ENCODE measurements at places on chromosomes 4 and X. TPM values are rescaled to one million over a fixed set of nuclear protein-coding genes. Genes with fewer than 3 reads are reported as not detected.

BGN gene
- total RNA-seq, result 14.5 TPM

SPANXN4 gene
- total RNA-seq, result not detected

USP26 gene
- total RNA-seq, result not detected

PSAPL1 gene
- 4.3 TPM for total RNA-seq

CNGA1 gene
- 6.0 TPM for total RNA-seq

DNA sequence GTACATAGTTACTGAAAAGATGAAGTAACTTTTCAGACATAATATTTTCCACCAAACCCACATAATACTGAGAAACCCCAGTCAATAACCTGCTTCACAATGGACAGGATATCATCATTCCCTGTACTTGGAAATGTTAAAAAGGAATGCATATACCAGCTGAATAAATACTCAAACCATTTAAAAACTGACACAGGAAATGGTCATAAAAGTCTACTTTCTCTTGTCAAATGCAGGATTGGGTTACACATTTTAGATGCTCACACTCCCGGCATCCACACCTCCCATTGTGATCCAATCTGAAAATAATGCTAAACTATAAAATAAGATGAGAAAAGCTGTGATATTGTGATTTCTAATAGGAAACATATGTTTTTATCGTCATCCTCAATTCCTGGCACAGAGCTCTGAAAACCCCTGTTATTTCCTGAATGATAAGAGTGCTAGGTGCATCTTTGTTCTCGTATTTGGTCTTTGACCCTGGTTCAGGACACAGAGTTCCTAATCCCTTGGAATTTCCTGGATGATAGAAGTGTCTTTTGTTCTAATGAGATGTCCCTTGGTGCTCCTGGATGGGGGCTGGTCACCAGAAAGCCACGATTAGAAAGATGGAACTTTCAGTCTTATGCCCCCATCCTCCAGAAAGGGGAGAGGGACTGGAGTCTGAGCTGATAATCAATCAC lies 821.3 kb downstream of the TRIML1 start:
- H3K4me1 ChIP-seq, result no peaks in the 10 kb centered on the region
- no peak overlapping the region for H3K4me3 ChIP-seq
- H3K36me3 ChIP-seq, result no peaks in the 10 kb centered on the region
- no peak overlapping the region for H3K27ac ChIP-seq
- no peak for DNase-seq
- no peaks in the 10 kb centered on the region for H3K27me3 ChIP-seq

- H3K36me3 ChIP-seq, result no peaks in the 10 kb centered on the region
- no peak for DNase-seq
- no peaks in the 10 kb centered on the region for H3K27me3 ChIP-seq
Measured at GRCh38 chr4:145041378-145041777, 56.6 kb downstream of the ANAPC10 start.

DNA sequence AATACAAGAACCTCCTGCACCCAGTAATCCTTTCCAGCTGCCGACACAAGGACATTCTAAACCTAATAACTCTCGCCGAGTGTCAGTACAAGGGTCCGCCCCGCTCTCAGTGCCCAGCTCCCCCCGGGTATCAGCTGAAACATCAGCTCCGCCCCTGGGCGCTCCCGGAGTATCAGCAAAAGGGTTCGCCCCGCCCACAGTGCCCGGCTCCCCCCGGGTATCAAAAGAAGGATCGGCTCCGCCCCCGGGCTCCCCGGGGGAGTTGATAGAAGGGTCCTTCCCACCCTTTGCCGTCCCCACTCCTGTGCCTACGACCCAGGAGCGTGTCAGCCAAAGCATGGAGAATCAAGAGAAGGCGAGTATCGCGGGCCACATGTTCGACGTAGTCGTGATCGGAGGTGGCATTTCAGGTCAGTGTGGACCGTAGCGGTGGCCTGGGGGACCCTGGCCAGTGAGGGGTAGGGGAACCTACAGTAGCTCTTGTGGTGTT lies at the start of gene MAOA:
TSS of gene MAOA (plus strand) at position 295 of the 490 bp plus-strand sequence. CDS start at position 338, 43 bp downstream.
- H3K27ac ChIP-seq, result peak within 1 kb of the TSS; percentile 88
- no peaks in the 10 kb centered on the region for H3K4me1 ChIP-seq
- H3K27me3 ChIP-seq, result no peaks in the 10 kb centered on the region
- no peaks in the 10 kb centered on the region for H3K36me3 ChIP-seq
- peak; percentile 73 for DNase-seq
- H3K4me3 ChIP-seq, result peak within 1 kb of the TSS; percentile 60

DNA sequence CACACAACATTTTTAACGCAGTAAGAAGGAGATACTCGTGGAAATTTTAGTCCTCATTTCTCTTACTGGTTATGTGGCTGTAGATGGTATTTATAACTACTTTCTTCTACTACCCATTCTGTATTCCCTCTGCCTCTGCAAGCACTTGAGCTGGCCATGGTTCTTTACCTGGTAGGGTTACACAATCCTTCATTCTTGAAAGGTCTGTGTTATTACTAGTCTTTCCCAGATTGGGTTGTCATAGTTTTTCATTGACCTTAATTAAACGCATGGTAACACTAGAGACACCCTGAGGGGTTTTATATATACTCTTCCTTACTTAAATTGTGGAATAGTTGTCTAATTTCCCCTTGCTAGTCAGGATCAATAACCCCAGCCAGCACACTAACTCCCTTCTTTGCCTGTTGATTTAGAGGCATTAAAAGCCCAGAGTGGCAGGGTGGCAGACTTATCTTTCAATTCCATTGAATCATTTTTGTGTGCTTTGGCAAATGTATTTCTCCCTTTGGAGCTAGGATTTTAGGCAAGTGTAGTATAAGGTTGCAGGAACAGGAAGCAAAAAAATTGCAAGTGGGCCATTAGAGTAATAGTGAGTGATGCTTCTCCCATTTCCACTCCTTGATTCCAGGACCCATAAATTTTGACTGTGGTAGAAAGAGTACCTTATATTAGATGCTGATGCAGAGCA lies 113.6 kb upstream of the EMCN start:
- no peak overlapping the region for H3K27ac ChIP-seq
- H3K36me3 ChIP-seq, result no peaks in the 10 kb centered on the region
- H3K4me3 ChIP-seq, result no peak overlapping the region

GRCh38 chr4:6668391-6668790 lies 25.3 kb upstream of the S100P start:
- no peaks in the 10 kb centered on the region for H3K36me3 ChIP-seq
- H3K4me3 ChIP-seq, result no peak overlapping the region
- H3K27ac ChIP-seq, result no peak overlapping the region
- DNase-seq, result no peak

GRCh38 chr4:66736606-66737005 lies 808.7 kb downstream of the CENPC start:
- no peak overlapping the region for H3K27ac ChIP-seq
- DNase-seq, result no peak
- no peaks in the 10 kb centered on the region for H3K4me1 ChIP-seq
- H3K36me3 ChIP-seq, result no peaks in the 10 kb centered on the region

DNA sequence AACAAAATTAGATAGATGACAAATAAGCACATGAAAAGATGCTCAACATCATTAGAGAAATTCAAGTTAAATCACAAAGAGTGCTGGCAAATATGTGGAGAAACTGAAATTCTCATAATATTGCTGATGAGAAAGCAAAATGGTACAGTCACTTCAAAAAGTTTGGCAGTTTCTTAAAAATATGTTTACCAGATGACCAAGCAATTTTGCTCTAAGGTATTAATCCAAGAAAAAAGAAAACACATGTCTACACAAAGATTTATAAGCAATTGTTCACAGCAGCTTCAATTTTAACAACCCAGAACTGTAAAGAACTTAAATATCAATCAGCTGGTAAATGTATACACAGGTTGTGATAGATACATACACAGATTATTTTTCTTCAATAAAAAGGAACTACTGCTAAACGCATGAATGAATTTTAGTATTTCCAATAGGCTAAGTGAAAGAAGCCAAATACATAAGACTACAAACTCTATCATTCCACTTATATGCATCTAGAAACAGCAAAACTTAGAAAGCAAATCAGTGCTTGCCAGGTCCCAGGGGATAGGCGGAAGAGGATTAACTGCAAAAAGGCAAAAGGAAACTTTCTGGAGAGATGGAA lies 11.7 kb downstream of the OTUD4 start:
- peaks cover 4% of the 10 kb centered on the region for H3K36me3 ChIP-seq
- H3K4me1 ChIP-seq, result no peaks in the 10 kb centered on the region
- no peak overlapping the region for H3K4me3 ChIP-seq
- DNase-seq, result no peak
